Activated T-cell treated with anti-CD3 and anti-CD28 coated beads for 1 hour (primary cell): ENCODE measurements at places on chromosomes 13 and 19.

GRCh38 chr13:98915563-98915962 lies 62.3 kb downstream of the DOCK9 start:
- DNase-seq, result no peak

- DNase-seq, result no peak
These were observed 502.4 kb downstream of the MYO16 start for GRCh38 chr13:109131698-109132257.

- no peak for DNase-seq
These were observed 43.9 kb downstream of the FBN3 start for GRCh38 chr19:8105471-8105870.

- DNase-seq, result no peak
These were observed 183.9 kb downstream of the DCLK1 start for GRCh38 chr13:35947315-35947714.

GRCh38 chr13:110850840-110851239 lies 64.0 kb downstream of the ANKRD10 start:
- no peak for DNase-seq

- no peak for DNase-seq
These were observed 1.3 kb downstream of the TPP2 start for GRCh38 chr13:102598061-102598460.
